CD4-positive, alpha-beta memory T cell (primary cell): ENCODE measurements at places on chromosomes 3 and 15. TPM values are rescaled to one million over a fixed set of nuclear protein-coding genes. Genes with fewer than 3 reads are reported as not detected.

Gene MEIS2
- total RNA-seq: not detected

Gene MGLL
- total RNA-seq: 2.4 TPM

DNA sequence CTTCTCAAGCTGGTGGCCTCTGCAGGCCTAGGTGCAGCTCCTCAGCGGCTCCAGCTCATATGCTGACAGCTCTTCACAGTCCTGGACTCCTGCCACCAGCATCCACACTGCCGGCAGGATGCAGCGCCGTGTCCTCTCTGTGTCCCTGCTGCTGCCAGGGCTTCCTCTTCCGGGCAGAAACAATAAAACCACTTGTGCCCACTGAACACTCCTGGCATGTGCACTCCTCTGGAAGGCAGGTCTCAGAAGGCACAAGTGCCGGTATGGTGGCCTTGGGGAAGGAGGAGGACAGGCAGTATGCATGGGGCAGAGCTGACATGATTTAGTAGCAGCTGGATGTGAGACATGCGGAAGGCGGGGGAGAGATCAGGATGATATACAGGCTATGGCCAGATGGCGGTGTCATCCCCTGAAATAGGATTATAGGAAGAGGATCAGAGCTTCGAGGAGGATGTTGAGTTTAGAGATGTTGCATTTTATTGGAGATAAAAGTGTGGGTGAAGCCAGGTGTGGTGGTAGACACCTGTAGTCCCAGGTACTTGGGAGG is 7.5 kb upstream of the MAN2A2 start:
- H3K36me3 ChIP-seq: no peaks in the 10 kb centered on the region
- no peaks in the 10 kb centered on the region for H3K27me3 ChIP-seq
- DNase-seq: no peak

GRCh38 chr3:72308641-72309040 is 523.7 kb upstream of the PROK2 start:
- DNase-seq: no peak
- no peak overlapping the region for H3K27ac ChIP-seq
- no peak overlapping the region for H3K4me3 ChIP-seq
- no peaks in the 10 kb centered on the region for H3K36me3 ChIP-seq

DNA sequence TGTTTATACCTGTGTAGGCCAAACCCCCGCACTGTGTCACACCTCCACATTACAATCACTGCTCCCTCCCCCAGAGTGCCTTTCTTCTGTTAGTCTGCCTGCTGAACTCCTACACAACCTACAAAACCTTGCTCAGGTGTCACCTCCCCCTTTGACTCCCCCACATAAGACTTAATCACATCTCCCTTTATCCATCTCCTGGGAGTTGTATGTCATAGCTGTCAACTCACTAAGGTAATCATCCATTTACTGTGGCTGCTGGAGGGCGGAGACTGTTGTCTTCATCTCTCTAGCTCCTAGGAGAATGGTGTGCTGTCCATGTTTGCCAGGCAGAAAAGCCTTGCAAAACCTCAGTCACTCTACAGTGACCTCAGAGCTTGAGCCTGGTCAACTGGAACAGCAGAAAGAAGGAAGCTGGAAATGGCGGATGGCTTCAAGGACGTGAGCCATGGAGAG is 43.8 kb downstream of the ZNF710 start:
- no peaks in the 10 kb centered on the region for H3K36me3 ChIP-seq
- H3K27me3 ChIP-seq: no peaks in the 10 kb centered on the region
- DNase-seq: no peak
